Fibroblast of lung (primary cell): ENCODE measurements at places on chromosomes 5 and 9. TPM values are rescaled to one million over a fixed set of nuclear protein-coding genes. Genes with fewer than 3 reads are reported as not detected.

GRCh38 chr5:53425687-53426511 is 54.5 kb upstream of the FST start:
- no peak for DNase-seq

GRCh38 chr9:92055624-92056023 is 59.6 kb downstream of the SPTLC1 start:
- no peak for DNase-seq

DNA sequence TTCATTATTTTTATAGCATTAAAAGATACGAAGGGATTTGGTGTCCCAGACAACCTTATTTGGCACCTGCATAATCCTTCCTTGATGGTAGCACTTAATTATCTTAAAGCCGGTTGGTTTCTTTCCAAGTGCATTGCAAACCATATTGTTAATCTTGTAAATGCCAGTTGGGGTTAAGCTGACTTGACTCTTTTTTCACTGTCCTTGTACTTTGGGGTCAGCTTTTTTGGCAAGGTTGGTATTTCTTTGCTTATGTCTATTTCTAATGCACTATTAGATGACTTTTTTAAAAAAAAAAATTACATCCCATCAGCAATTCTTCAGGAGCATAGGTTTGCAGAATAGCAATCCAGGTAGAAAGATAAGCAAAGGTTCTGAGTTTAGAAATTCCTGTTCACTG is 466.8 kb upstream of the TLE4 start:
- DNase-seq, result no peak

DNA sequence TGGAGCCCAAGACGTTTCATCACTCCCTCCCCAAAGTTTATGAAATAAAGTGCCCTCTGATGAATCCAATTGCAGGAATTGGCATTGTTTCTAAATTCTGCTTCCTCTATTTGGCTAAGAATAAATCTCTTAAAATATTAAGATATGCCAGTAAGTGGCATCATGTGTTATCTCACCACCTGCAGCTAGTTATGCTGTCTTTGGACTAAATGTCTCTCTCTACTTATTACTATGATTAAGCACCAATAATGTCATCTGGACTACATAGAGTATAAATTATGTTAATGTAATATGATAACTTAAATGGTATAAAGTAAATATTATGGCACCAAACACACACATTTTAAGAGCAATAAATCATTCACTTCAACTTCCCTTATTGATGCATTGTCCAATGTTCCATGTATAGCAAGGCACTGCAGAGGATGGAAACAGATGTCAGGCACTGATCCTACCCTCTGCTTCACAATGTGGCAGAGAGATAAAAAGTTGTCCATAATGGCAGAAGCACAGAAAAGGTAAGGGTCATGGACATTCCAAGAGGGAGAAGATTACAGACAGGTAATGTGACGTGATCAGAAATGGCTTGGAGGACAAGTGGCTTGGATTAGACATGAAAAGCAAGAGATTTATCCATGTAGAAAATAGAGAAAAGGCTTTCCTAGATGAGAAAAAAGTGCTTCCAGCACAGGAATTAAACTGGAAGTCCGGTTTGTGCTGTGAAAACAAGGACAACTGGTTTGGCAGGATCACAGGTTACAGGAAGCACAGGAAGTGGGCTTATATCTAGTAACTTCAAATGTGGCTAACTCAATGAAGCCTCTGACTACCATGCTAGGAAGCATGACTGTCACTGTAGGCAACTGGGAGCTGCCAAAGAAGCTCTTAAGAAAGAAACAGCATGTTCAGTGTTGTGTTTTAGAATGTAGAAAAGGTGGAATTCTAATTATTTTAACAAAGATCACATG is 26.7 kb downstream of the MARCHF11 start:
- DNase-seq, result no peak

- peak; percentile 95 for DNase-seq
Measured at GRCh38 chr5:54900984-54901725, 84.2 kb downstream of the ESM1 start.

DNA sequence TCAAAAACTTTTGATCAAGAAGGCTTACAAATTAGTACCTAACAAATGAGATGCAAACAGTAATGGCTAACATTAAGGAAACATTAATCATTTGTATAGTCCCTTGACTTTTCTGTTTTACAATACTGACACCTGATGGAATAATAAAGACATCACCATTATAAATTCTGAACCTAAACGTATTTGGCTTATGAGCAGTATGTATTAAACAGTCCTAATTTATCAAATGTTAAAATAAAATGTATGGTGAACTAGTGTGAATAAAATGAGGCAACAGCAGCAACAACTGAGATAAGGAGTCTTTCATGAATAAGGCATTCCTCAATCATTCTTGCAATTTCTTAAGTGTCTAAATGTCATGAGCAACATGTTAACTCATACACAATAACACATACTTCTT is 6.0 kb downstream of the PUM3 start:
- DNase-seq, result no peak

- DNase-seq, result no peak
Measured at GRCh38 chr9:91935066-91935749, 14.8 kb downstream of the ROR2 start.

DNA sequence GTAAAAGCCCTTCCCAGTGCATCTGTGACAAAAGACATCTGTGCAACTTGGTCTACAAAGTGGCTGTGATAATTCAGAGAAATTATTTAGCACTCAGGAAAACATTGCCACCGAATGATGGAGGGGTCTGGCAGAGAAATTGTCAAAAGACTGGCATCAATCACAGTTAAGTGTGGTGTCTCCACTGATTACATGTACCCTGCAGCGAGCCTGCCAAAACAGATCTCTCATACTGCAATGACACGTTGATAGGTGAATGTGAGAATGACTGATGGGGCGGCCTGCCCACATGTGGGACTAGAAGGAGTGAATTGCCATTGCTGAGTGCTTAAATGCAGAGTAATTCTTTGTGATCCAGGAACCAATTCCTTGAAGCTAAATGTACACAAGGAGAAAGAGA is 136.4 kb upstream of the PCSK5 start:
- no peak for DNase-seq

DNA sequence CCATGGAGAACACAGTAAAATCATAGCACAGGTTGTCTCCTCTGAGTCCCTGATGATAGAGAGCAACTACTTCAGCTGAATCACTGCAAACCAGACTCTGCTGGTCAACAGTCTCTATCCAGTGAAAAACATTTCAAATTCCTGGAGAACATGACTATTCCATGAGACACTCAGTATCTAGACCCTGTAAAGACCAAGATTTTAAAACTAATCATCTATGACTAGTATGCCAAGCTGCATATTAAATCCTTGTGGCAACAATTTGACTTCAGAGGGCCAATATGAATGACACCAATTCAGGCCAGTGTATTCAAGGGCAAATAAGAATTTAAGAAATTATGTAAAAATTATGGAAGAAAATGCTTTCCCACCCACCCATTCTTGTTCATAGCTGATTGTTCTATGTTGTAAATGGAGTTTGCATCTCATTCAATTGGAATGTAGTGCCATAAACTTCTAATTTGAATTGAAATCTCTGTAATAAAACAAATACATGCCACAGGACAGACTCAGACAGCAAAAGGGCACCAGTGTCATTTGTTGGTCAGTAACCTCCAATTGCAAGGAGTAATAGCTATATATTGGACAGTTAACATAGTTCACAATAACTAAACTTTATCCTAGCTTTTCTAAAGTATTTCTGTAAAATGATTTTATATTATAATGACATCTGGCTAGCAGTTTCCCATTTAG is 80.1 kb upstream of the LPAR1 start:
- DNase-seq, result peak; percentile 59

DNA sequence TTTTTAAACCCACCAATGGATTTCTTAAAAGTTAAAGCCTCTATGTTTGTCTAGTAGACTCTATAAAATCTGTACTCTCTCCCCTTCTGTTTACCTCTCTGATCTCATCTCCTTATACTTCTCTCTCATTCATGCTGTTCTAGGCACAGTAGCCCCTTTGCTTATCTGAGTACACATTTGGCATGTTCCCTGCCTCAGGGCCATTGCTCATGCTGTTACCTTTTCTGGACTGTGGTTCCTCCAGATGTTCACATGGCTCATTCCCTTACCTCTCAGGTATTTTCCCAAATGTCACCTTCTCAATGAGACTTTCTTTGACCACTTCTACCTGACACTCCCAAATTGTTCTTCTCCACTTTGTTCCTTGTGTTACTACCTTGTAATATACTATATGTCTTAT is 176.1 kb downstream of the CWC27 start:
- no peak for DNase-seq

- peak; percentile 29 for DNase-seq
Measured at GRCh38 chr5:10145923-10146401, 103.7 kb downstream of the ATPSCKMT start.

DNA sequence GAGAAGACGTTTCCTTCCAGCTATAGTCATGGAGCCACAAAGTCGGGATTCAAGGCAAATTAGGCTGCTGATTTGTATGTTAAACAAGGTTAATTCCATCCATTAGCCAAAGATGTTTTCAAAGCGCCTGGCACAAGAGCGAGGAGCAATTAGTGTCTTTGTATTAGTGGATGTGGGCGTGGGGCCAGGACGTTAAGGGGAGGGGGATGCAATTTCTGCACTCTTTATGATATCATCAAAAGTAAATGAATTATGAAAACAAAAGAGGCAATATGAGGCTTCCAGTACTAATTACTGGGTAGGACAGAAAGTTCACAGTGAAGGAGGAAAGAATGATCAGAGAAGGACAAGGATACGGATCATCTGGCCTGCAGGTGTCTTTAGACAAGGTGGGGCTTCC is 230.9 kb upstream of the MSX2 start:
- DNase-seq, result no peak

Gene STC2
- polyA plus RNA-seq, result 93.9 and 112 TPM in 2 replicates

Gene SPAG8
- polyA plus RNA-seq, result 0.62 and 0.64 TPM in 2 replicates
